ENCODE measurements at places on chromosomes 7 and 10. TPM values are rescaled to one million over a fixed set of nuclear protein-coding genes. Genes with fewer than 3 reads are reported as not detected.

GRCh38 chr10:127040756-127041155 lies 135.5 kb downstream of the DOCK1 start:
- H3K27me3 ChIP-seq, result no peaks in the 10 kb centered on the region
- H3K36me3 ChIP-seq, result no peaks in the 10 kb centered on the region
- no peak for DNase-seq
- H3K4me3 ChIP-seq, result no peak overlapping the region
- no peaks in the 10 kb centered on the region for H3K4me1 ChIP-seq

- H3K36me3 ChIP-seq, result no peaks in the 10 kb centered on the region
- H3K4me1 ChIP-seq, result no peaks in the 10 kb centered on the region
- peak; percentile 4 for DNase-seq
- H3K27ac ChIP-seq, result no peak overlapping the region
- no peak overlapping the region for H3K4me3 ChIP-seq
These were observed 172.5 kb upstream of the SHH start for GRCh38 chr7:155984609-155985405.

DNA sequence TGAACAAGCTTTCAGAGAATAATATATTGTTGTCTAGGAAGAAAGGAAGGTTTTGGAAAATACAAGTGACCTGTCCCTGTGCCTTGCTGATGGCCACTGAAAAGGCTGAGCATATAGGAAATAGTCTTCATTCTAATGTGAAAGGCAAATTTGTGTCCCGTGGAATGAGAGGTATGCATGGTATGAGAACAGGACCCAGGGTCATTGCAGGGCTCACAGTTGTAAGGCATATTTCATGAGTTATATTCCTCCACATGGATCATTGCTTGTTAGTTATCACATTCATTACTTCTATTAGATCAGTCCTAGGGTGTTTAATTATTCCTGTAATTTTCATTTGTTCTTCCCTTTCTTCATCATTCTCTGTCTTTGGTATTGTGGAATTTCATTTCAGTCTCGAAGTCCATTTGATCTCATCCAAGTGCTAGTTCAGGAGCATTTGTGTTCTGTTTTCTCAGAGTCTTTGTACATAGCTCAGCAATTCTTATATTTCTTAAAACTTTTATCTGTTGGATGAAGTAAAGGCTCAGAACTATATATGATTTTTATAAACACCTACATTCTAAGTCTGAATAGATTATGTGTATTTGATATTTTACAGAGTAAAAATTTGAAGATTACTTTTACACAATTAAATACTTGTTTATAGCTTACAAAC lies 39.4 kb upstream of the ARHGAP21 start:
- no peaks in the 10 kb centered on the region for H3K27me3 ChIP-seq
- no peak for DNase-seq
- no peaks in the 10 kb centered on the region for H3K4me1 ChIP-seq

DNA sequence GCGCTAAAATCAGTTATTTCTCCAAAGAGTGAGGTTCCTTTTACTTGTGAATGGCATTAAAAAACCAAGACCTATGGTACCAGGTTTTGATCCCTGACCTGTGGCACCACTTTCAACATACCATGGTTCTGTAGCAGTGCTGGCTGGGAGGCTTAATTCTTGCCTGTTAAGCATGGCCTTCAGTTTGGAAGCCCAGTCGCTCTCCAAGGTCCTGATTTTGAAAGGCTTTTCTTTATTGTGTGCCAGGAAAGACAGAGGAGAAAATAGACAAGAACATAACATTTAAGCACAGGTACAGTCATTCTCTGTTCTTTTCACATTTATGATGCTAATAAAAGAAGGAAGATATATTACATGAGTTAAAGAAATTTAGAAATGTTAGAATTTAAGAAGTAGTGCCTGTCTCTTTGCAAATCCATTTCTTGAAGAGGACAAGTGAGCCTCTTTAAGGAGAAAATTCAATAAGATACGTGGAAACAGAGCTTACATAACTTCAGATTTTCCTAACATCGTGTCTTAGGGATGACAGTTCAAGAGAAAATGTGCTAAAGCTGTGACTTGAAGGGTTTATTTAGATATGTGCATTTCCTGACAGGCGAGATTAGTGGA lies 357.6 kb downstream of the DPP6 start:
- no peak overlapping the region for H3K27ac ChIP-seq
- H3K27me3 ChIP-seq, result no peaks in the 10 kb centered on the region
- no peaks in the 10 kb centered on the region for H3K36me3 ChIP-seq
- H3K4me1 ChIP-seq, result no peaks in the 10 kb centered on the region
- H3K4me3 ChIP-seq, result no peak overlapping the region
- DNase-seq, result no peak

GRCh38 chr10:61397175-61397986 lies 55.8 kb downstream of the TMEM26 start:
- H3K27ac ChIP-seq, result peak overlapping the region; percentile 70
- no peak for DNase-seq
- no peaks in the 10 kb centered on the region for H3K27me3 ChIP-seq
- peaks cover 13% of the 10 kb centered on the region for H3K4me1 ChIP-seq

DNA sequence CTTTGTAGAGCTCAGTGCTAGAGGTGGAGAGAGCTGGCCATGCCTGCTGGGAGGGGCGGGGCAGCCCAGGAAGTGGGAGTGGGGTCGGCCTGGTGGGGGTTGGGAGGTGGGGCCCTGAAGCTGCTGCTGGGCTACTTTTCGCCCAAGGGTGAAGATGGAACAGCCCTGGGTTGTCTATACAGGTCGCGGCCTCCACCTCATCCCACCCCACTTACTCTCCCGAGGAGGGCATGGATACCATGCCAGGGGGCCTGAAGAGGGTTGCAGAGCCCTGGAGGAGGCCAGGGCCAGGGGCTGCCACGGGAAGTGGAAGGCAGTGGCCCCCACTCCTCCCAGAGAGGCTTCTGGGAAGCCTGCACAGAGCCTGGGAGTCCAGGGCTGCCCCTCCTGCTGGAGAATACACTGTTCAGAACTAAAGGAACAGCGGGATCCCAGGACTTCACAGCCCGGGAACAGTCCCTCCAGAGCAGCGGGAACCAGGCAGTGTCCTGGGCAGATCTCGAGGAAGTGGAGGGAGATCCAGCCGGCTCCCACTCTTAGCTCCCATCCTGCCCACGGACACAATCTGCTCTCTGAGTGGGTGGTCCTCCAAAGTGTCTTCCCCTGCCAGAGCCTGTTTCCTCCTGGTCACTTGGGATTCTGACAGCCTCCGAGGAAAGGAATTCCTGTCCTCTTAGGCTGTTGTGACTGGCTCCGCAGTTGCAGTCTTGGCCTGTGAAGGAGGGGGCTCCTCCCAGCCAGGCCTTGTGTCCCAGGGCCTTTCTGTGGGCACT lies 23.5 kb downstream of the MAT1A start:
- no peak for DNase-seq
- H3K36me3 ChIP-seq, result no peaks in the 10 kb centered on the region
- H3K27me3 ChIP-seq, result no peaks in the 10 kb centered on the region
- no peak overlapping the region for H3K4me3 ChIP-seq
- no peaks in the 10 kb centered on the region for H3K4me1 ChIP-seq

DNA sequence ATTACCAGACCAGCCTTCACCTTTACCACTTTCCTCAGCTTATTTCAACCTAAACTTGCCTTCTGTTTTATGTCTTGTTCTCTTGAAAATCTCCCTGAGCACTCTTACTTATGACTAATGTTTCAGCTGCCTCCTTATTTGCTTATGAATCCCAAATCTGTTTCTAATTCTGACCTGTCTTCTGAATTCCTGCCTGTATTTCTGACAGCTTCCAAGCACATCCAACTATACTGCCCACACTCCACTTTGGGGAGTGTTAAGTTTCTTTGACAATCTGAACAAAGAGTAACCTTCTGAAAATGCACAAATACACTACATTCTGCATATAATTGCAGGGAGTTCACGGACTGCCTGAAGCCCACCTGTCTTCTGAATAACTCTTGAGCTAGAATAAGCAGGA lies 48.7 kb downstream of the ARMC3 start:
- no peaks in the 10 kb centered on the region for H3K36me3 ChIP-seq
- DNase-seq, result no peak
- H3K4me1 ChIP-seq, result no peaks in the 10 kb centered on the region
- no peak overlapping the region for H3K27ac ChIP-seq

DNA sequence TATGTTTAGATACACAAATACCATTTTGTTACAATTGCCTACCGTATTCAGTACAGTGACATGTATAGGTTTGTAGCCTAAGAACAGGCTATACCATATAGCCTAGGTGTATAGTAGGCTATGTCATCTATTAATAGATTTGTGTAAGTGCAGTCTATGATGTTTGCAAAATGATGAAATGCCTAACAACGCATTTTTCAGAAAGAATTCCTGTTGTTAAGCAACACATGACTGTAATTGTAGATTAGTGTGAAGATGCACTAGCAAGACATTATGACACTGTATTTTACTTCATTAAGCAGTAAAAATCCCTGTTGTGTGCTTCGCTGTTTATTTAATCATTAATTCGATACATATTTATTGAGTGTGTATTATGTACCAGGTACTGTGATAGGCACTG lies 446.0 kb downstream of the SUGCT start:
- no peak overlapping the region for H3K4me3 ChIP-seq
- no peaks in the 10 kb centered on the region for H3K4me1 ChIP-seq
- no peak for DNase-seq
- no peaks in the 10 kb centered on the region for H3K36me3 ChIP-seq

DNA sequence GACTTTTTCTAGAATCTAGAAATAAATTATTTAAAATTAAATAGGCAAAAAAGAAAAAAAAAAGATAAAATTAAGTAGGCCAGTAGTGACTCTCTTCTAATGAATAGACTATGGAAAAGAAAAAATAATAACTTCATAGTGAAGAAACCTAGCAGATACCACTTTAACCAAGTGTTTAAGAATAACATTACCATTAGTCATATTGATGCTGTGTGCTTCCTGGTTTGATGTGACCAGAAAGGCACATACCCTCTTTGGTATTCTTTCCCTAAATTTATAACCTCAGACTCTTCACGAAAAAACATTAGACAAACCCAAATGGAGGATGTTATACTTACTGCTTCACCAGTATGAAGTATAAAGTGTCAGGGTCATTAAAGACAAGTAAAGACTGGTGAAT lies 42.6 kb downstream of the KIF20B start:
- DNase-seq, result no peak
- H3K4me1 ChIP-seq, result no peaks in the 10 kb centered on the region
- no peaks in the 10 kb centered on the region for H3K36me3 ChIP-seq
- H3K27me3 ChIP-seq, result no peaks in the 10 kb centered on the region
- H3K27ac ChIP-seq, result no peak overlapping the region

- no peaks in the 10 kb centered on the region for H3K36me3 ChIP-seq
- H3K4me3 ChIP-seq, result no peak overlapping the region
- no peaks in the 10 kb centered on the region for H3K27me3 ChIP-seq
- no peak overlapping the region for H3K27ac ChIP-seq
These were observed 73.7 kb downstream of the INPP5A start for GRCh38 chr10:132611026-132611910.

GRCh38 chr10:17383801-17384555 lies 70.4 kb downstream of the ST8SIA6 start:
- H3K4me3 ChIP-seq, result no peak overlapping the region
- no peaks in the 10 kb centered on the region for H3K4me1 ChIP-seq
- no peaks in the 10 kb centered on the region for H3K36me3 ChIP-seq
- no peaks in the 10 kb centered on the region for H3K27me3 ChIP-seq

DNA sequence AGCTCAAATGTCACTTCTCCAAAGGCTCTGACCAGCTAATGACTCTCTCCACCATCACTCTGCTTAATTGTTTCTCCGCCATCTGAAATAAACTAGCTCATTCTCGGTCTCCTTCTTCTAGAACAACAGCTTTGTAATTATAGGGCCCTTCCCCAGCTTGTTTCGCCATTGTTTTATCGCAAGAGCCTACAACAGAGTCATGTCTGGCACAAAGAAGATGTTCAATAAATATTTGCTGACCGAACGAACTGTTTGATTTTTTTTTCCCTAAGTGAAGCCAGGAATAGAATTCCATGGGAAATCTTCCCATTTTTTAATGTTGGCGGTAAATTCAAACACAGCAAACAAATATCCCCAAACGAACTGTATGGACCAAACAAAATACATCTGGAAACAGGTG lies 63.8 kb upstream of the NMT2 start:
- no peak for DNase-seq
- H3K27ac ChIP-seq, result no peak overlapping the region
- H3K27me3 ChIP-seq, result no peaks in the 10 kb centered on the region
- no peaks in the 10 kb centered on the region for H3K4me1 ChIP-seq

- H3K4me1 ChIP-seq, result no peaks in the 10 kb centered on the region
- H3K36me3 ChIP-seq, result no peaks in the 10 kb centered on the region
- H3K27ac ChIP-seq, result no peak overlapping the region
- H3K27me3 ChIP-seq, result no peaks in the 10 kb centered on the region
These were observed 13.6 kb downstream of the MRPS33 start for GRCh38 chr7:141001122-141001521.

The NRAP gene
- total RNA-seq, result not detected

The C7orf33 gene
- not detected for total RNA-seq

GRCh38 chr7:127635659-127636285 lies 16.2 kb upstream of the SND1 start:
- no peaks in the 10 kb centered on the region for H3K4me1 ChIP-seq
- peaks cover 3% of the 10 kb centered on the region for H3K27me3 ChIP-seq
- H3K36me3 ChIP-seq, result no peaks in the 10 kb centered on the region

DNA sequence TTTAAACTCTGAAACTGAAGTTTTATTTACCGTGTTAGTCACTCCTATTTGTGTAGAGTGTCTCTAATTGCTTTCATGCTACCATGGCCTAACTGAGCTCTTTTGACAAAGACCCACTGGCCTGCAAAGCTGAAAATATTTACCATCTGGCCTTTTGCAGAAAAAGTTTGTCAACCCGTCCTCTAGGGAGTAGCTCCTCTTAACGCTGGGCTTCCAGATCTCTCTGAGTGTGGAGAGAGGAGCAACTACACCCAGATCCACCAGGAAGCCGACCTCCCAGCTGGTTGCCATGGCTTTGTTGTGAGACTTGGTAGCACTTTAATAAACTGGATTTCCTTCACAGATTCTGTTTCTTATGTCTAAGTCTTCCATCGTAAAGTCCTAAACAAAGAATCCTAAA lies 4.2 kb upstream of the C10orf71 start:
- no peak for DNase-seq
- no peak overlapping the region for H3K27ac ChIP-seq
- no peaks in the 10 kb centered on the region for H3K27me3 ChIP-seq

DNA sequence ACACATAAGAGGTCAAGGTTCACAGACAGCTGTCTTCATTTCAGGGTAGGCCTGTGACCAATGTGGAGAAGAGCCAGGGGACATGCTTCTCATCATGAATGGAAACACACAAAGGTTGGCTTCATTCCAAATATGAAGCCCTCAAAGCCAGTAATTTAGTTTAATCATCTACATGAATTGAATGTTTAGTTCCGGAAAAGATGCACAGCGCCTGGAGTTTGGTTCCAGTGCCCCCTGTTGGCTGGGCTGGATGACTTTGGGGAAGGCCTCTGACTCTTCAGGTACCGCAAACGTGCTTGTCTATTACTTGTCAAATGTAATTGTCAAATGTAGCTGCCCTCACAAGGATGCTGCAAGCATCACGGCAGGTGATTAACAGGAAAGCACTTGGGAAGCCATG lies 130.7 kb downstream of the ADRA2A start:
- no peaks in the 10 kb centered on the region for H3K4me1 ChIP-seq
- H3K27me3 ChIP-seq, result no peaks in the 10 kb centered on the region
- no peaks in the 10 kb centered on the region for H3K36me3 ChIP-seq

The LEP gene
- 0.29 TPM for total RNA-seq
